ENCODE measurements at places on chromosomes 3 and 15.

GRCh38 chr3:116002235-116002634 is 378.9 kb downstream of the GAP43 start:
- no peak overlapping the region for H3K4me3 ChIP-seq
- H3K36me3 ChIP-seq = no peaks in the 10 kb centered on the region
- H3K27ac ChIP-seq = no peak overlapping the region
- H3K27me3 ChIP-seq = no peaks in the 10 kb centered on the region
- H3K4me1 ChIP-seq = no peaks in the 10 kb centered on the region

GRCh38 chr3:190492966-190493365 is 20.9 kb upstream of the IL1RAP start:
- no peak overlapping the region for H3K4me3 ChIP-seq
- no peak overlapping the region for H3K27ac ChIP-seq
- no peak for DNase-seq
- H3K27me3 ChIP-seq = no peaks in the 10 kb centered on the region
- H3K4me1 ChIP-seq = no peaks in the 10 kb centered on the region

DNA sequence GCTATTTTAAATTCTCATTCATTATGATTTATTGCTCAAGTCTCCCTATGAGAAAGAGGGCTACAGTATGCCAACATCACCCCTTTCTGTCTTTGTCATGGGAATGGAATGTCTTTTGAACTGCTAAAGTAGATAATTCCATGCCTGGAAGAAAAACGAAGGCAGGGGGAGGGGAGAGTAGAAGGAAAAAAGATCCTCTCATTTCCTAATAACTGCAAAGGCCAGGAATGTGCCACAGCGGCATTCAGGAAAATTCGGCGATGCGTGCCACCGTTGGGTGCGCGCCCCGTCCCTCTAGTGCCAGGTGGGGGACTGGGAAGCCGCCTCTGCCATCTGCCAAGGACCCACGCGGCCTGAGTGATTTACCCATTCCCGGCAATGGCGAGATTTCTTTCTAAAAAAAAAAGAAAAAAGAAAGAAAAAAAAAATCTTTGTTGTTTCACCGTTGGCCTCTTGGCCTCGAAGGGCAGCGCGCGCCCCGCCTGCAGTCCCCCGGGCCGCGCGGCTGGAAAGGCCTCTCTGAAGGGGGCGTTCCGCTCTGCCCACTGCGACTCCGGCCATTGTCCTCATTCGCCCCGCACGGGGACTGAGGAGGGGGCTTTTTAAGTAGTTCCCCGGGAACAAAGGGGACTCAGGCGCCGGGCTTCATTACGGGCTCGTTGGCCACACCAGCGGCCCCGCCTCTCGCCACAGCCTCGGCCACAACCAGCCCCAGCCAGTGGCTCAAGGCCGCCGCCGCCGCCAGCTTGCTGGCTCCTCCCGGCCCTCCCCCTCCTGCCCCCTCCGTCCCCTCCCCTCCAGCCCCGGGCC is 54.5 kb downstream of the CPN2 start:
- peaks cover 3% of the 10 kb centered on the region for H3K27me3 ChIP-seq
- H3K36me3 ChIP-seq = no peaks in the 10 kb centered on the region
- H3K4me1 ChIP-seq = peaks cover 17% of the 10 kb centered on the region
- peak overlapping the region; percentile 82 for H3K27ac ChIP-seq
- DNase-seq = peak; percentile 88
- H3K4me3 ChIP-seq = peak overlapping the region; percentile 29

DNA sequence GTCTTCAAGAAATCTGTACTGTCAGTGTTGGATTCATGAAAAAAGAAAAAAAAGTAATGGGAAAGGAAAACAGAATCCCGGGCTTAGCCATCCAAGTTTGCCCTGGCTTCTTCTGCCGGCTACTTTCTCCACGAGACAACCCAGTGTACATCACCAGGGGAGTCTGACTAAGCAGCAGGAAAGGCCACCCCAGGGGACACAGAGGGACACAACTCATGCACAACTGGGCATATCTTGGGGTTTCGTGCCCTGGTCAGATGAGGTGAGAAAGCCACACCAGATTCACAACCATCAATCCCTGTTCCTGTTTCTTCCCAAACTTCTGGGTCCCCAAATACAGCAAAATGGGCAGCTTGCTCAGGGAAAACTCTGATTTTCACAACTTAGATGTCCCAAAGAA is 33.2 kb downstream of the ADAMTS17 start:
- no peak overlapping the region for H3K27ac ChIP-seq
- H3K4me1 ChIP-seq = no peaks in the 10 kb centered on the region
- H3K27me3 ChIP-seq = no peaks in the 10 kb centered on the region

DNA sequence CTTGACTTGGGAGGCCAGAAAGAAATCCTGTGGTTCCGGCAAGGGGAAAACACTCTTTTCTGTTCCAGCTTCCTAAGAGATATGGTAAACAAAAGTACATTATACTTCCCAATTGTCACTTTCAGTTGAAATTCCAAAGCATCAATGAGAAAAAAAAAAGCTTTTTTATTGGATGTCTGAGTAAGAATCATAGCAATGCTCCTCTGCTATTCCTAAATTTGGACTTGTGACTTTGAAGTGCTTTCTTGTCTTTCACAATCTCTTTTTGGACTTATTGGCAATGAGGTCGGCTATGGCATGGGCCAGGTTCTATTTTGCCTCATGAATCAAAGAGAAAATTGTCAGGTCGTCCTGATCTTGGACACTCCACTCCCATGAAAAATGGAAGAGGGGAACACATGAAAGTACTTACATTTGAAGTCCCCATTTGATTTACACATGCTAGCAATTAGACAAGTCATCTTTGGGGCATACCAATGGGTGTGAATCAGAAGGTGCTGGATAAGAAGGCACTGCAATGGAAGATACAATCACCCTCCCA is 170.5 kb downstream of the GREM1 start:
- peaks cover 4% of the 10 kb centered on the region for H3K4me1 ChIP-seq
- no peak overlapping the region for H3K27ac ChIP-seq
- no peaks in the 10 kb centered on the region for H3K27me3 ChIP-seq
- H3K4me3 ChIP-seq = no peak overlapping the region

DNA sequence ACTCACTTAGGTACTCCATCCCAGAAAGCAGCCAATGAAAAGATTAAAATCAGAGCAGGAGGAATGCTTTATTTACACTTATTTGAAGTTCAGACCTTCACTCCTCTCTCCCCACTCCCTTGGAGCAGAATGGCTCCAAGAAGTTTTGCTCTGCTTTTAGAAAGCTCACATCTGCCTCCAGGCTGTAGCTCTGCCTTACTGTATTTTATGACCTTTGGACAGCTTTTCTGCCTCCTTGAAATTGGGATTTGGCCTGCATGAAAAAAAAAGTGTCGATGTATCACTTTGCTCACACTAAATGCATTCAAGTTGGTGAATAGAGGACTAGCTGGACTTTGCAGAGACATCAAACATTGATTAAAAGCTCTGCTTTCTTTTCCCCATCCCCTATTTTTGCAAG is 95.3 kb downstream of the SLC9A9 start:
- no peak overlapping the region for H3K4me3 ChIP-seq
- no peaks in the 10 kb centered on the region for H3K4me1 ChIP-seq
- no peaks in the 10 kb centered on the region for H3K27me3 ChIP-seq
- H3K27ac ChIP-seq = no peak overlapping the region

GRCh38 chr3:186400662-186401061 is 38.6 kb upstream of the DGKG start:
- no peaks in the 10 kb centered on the region for H3K36me3 ChIP-seq
- H3K27me3 ChIP-seq = no peaks in the 10 kb centered on the region
- H3K4me1 ChIP-seq = no peaks in the 10 kb centered on the region
- no peak overlapping the region for H3K27ac ChIP-seq

GRCh38 chr3:132180337-132180791 is 136.8 kb upstream of the ACP3 start:
- no peak overlapping the region for H3K27ac ChIP-seq
- no peaks in the 10 kb centered on the region for H3K36me3 ChIP-seq
- DNase-seq = peak; percentile 47
- peaks cover 3% of the 10 kb centered on the region for H3K4me1 ChIP-seq
- H3K4me3 ChIP-seq = no peak overlapping the region

DNA sequence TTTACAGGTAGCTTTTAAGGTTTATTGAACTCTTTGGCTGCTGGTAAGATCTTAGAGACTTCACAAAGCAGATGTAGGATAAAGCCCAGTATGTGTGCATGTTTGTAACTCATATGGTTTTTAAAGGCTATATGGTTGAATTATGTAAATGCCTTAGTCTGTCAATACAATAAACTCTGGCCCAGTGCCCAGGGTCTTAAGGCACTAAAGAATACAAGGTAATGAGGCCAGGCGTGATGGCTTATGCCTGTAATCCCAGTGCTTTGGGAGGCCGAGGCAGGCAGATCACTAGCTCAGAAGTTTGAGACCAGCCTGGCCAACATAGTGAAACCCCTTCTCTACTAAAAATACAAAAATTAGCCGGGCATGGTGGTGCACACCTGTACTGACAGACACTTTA is 170.3 kb upstream of the CGNL1 start:
- no peak overlapping the region for H3K27ac ChIP-seq
- peaks cover 7% of the 10 kb centered on the region for H3K4me1 ChIP-seq
- H3K4me3 ChIP-seq = no peak overlapping the region
- H3K27me3 ChIP-seq = no peaks in the 10 kb centered on the region
- no peaks in the 10 kb centered on the region for H3K36me3 ChIP-seq

- no peak overlapping the region for H3K27ac ChIP-seq
- no peak overlapping the region for H3K4me3 ChIP-seq
- no peaks in the 10 kb centered on the region for H3K27me3 ChIP-seq
- DNase-seq = no peak
Measured at GRCh38 chr15:87935583-87935982, 321.0 kb downstream of the NTRK3 start.
